Activated CD4-positive, alpha-beta T cell treated with anti-CD3 and anti-CD28 coated beads, Interleukin-2, Interleukin-4, amounts not matched to agents 100 ng/mL and 50 ng/mL, durations not matched to agents 16 hours and 8 hours (primary cell): ENCODE measurements at places on chromosomes 16 and 17.

DNA sequence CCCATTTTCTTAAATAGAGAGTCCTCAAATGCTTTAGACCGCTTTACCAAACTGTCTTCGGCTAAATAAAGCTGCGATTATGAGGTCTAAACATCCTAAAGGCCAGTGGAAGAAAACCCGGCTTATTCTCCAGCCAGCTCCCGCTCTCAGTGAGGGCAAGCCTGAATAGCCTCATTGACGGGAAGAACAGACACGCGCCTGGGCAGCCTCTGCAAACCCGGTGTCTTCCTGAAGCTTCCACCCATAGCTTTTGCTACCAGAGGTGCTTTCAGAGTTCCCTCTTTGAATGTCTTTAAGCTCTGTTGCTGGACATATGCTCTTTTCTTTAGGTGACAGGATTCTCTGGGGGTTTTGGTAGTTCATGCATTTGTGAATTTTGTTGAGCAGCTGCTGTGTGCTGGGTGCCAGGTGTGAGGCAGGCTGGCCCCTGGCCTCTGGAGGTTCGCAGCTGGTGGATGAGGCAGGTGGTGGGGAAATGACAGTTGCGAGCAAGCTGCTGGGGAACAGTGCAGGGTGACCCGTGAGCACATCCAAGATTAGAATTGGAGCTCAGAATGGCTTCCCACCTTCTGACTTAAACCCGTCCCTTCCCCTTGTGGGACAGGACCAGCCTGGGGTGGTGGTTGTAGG is 44.7 kb downstream of the CRISPLD2 start:
- no peak for DNase-seq

DNA sequence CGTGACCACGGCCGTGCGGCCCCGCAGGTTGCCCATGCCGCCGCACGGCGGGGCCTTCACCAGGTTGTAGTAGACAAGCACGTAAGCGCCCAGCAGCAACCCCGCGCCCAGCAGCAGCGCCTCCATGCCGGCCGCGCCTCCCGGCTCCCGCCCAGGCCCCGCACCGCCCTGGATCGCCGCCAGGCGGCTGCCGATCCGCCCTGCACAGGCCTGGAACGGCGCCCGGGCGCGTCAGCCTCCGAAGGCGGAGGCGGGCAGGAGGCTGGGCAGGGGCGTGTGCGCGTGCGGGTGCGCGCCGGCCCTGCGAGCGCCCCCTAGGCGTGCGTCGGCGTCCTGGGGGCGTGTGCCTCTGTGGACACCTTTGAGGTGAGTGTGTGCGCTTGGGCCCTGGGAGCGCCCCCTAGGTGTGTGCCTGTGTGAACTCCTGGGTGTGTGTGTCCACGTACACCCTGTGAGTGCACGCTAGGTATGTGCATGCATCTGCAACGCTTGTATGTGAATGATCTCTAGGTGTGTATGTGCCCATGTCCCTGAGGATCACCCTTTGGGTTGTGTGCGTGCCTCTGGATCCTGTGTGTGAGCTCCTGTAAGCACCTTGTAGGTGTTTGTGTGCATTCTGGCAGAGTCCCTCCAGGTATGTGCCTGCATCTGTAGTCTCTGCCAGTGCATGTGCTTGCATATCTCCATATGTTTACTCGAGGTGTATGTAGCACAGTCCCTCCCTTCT is at the start of gene DHRS13:
Gene DHRS13 (minus strand): TSS at position 261 of the 727 bp plus-strand sequence. CDS start 135 bp downstream, at position 126.
- DNase-seq: peak; percentile 95

DNA sequence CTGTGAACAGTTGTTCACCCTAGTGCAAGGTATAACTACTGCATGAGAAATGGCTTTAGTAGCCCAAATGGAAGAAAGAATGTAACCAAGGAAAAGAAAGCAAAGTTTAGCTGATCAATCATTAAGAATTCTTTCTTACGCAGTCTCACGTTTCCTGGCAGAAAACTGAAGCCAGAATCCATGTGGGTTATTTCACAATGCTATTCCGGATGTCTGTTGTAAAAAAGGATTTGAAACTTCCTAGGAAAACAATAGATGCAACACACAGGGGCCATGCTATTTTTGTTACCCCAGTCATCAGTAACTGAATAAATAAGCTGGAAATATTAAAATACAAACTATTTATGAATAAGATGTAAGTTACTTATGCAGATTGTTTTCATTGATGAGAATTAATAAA is 802.5 kb downstream of the CDH8 start:
- DNase-seq: no peak

DNA sequence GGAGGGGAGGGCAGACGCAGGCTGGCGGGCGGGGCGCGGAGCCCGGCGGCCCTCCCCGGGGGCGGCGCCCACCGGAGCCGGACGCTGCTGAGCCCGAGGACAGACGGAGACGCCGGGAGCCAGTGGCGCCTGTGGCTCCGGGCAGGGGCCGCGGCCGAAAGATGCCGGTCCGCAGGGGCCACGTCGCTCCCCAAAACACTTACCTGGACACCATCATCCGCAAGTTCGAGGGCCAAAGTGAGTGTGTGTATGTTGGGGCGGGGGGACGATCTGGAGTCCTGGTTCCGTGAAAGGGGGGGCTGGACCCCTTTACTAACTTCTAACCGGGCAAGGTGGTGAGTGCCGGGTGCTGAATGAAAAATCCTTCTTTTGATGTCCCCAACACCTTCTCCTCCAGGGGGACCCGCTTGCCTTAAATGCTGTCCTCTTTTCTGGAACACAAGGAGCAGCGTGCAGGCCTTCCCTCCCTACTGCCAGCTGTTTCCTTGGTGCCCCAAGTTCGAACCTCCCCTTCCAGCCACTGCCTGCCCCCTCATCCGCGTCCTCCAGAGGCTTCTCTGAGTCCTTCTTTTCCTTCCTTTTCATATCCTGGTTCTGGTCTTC is at the start of gene KCNH6:
Gene KCNH6 (plus strand): TSS at position 106 of the 603 bp plus-strand sequence. CDS start 56 bp downstream, at position 162.
- no peak for DNase-seq

GRCh38 chr17:74832421-74832820 is 27.3 kb downstream of the GRIN2C start:
- DNase-seq: no peak

DNA sequence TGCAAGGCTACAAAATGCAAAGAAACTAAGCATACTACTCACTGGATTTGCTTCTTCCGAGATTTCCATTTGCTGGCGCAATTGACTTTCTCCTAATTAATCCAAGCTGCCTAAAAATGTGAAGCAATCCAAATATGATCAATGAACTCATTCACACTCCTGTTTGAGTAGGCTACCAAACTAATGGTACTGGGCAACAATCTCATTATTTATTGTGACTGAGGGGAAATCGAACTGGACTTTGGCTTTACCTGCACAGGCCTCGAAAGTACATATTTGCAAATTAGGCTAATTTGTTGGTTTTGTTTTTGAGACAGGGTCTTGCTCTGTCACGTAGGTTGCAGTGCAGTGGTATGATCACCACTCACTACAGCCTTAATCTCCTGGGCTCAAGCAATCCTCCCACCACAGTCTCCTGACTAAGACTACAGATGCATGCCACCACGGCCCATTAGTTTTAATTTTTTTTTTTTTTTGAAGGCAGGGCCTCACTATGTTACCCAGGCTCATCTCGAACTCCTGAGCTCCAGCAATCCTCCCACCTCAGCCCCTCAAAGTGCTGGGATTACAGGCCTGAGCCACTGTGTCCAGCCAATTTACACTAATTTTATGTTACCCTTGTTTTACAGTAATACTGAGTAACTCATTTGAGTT is 2.6 kb downstream of the ERI2 start:
- DNase-seq: no peak
